ENCODE measurements at places on chromosomes 12 and 14.
A peak's percentile ranks its signal among the peaks of the same experiment; 100 is the strongest.

- DNase-seq = no peak
Measured at GRCh38 chr12:53122961-53123468, 19.7 kb downstream of the SOAT2 start.

DNA sequence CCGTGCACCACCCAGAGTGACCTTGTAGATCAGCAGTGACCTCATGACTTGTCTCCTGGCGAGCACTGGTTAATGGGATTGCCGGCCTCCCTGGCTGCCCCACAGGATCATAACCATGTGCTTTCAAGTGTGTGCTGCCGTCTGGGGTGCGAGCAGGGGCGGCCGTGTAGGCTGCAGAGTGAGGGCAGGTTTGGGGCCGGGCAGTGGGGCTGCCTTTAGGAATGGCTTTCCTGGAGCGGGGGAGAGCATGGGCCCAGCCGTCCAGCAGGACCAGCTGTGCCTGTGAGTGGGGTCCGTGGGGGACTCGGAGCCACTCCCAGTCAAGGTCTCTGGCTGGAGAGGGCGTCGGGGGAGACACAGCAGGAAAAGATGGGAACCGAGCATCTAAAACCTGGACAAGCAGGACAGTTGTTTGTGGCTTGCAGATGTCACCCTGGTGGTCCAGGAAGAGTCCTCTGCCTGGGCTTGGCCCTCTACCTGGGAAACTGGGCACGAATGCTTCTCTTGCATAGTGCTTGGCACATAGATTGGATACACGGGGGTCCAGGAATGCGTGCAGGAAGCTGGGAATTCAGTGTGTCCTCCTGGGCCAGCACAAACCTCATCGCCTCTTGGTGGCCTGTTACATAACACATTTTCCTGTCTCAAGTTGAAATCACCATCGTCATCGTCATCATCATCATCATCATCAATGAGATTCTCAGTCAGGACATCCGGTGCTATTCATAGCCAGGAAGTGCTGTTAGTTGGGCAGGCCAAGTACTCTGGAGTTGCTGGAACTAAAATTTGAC is 96.0 kb downstream of the ADGRD1 start:
- DNase-seq = no peak

DNA sequence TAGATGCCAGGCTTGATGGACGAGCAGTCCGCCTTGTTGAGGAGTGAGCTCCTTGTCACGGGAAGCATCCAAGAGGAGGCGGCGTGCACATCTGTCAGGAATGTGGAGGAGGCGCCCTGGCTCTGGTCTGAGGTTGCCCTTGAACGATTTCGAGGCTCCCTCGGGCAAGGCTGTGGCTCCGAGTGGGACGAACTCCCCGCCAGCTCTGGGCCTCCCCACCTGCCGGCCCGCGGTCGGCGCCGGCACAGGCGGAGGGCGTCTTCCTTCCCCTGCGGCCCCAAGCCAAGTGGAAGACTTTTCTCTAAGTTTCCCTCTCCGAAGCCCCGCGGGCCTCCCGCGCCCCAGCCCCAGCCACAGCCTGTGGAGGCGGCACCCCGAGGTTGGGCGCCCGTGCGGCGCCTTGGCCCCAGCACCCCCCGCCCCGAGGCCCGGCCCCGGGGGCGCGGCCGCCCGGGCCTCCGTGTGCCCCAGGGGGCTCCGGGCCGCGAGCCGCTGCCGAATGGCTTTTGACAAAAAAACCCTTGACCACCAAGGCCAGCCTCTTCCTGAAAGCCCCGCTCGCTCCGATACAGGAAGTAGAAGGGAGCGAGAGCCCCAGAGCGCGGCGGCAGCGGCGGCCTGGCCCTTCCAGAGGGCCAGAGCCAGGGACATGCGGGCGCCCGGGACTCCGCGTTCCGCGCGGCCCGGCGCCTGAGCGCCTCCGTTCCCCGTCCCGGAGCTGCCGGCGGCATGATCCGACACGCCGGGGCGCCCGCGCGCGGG is at the start of gene RIN3:
RIN3 (plus strand) TSS at position 578 of the 762 bp plus-strand sequence; CDS start at position 730, 152 bp downstream.
- DNase-seq = no peak

GRCh38 chr14:52129721-52130120 is 60.9 kb upstream of the NID2 start:
- DNase-seq = no peak

DNA sequence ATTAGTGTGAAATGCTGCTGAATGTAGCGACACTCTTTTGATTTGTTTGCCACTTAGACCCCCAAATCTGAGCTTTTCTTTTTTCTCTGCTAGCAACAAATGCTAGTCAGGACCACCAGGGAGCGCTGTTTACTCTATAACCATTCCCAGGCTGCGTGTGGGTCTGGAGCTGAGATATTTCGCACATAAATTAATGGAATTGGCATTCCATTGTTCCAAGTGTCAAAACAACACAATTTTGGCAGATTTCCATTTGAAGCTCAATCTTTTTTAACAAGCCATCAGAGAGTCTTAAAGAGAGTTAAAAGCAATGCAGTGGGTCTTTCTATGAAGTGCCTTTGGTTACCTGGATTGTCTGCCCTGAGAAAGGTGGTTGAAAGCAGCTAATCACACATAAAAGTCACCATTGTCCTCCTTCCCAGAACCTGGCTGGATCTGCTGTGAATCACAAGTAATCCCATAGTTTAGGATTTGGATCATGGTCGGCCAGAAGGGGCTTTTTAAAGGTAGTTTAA is 7.4 kb upstream of the TMEM132C start:
- DNase-seq = no peak

GRCh38 chr12:106753526-106753925 is 21.0 kb upstream of the RIC8B start:
- DNase-seq = peak; percentile 27

DNA sequence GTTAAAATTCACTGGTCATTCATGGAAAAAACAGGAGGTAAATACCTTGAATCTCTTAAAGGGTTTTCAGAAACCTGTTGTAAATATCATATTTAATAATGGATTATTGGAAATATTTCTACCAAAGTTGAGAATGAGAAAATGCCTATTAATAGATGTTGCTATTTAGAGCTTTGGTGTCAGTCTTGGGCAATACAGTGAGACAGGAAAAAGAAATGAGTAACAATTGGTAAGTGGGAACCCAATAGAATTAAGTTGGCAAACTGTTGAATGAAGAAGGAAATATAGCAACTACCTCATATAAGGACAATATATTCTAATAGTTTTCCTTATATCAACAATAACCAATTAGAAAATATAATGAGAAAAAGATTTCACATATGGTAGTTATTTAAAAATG is 78.0 kb downstream of the ATF7IP start:
- DNase-seq = no peak

- DNase-seq = no peak
Measured at GRCh38 chr14:105051182-105052109, 13.8 kb downstream of the GPR132 start.

DNA sequence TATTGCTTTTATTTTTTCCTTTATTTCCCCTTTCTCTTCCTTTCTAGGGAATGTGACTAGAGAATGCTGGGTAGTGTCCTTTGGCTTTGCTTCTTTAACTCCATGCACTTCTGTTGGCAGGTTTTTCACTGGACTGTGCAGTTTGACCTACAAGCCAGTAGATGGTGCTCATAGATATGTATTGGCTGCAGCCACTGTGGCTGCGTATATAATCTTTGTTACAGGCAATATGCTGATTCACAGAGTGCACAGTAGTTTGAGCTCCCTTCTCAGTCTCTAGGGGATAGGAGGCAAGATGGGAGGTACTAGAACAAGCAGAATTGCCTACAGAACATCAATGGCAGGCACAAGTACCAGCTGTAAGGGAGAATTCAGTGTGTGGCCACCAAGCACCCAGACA is 503.5 kb downstream of the LRFN5 start:
- no peak for DNase-seq

GRCh38 chr14:54805445-54806322 is 96.9 kb downstream of the GCH1 start:
- peak; percentile 58 for DNase-seq

- no peak for DNase-seq
Measured at GRCh38 chr12:4112734-4113325, 160.7 kb upstream of the CCND2 start.

DNA sequence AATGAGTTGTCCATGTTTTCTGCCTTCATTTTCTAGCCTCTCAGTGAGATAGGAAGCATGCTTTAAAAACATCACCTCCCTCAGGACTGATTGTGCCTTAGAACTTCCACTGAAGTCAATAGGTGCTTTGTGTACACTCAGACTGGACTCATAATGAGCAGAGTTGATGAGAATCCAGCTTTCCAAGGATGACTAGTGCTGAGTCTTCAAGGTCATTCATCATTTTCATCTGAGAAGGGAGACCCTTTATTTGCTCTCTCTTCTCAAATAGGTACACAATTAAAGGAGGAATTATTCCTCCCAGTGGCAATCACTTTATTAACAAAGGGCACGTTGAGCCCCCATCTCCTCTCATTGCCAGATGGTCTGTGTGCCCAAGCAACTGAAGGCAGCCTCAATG is 210.9 kb upstream of the PRKD1 start:
- no peak for DNase-seq

GRCh38 chr14:82070040-82070439 is 536.4 kb upstream of the SEL1L start:
- no peak for DNase-seq

GRCh38 chr14:73714656-73715081 is 485 bp upstream of the PNMA1 start:
- no peak for DNase-seq

- DNase-seq = no peak
Measured at GRCh38 chr12:6833189-6833890, 5.1 kb downstream of the P3H3 start.

DNA sequence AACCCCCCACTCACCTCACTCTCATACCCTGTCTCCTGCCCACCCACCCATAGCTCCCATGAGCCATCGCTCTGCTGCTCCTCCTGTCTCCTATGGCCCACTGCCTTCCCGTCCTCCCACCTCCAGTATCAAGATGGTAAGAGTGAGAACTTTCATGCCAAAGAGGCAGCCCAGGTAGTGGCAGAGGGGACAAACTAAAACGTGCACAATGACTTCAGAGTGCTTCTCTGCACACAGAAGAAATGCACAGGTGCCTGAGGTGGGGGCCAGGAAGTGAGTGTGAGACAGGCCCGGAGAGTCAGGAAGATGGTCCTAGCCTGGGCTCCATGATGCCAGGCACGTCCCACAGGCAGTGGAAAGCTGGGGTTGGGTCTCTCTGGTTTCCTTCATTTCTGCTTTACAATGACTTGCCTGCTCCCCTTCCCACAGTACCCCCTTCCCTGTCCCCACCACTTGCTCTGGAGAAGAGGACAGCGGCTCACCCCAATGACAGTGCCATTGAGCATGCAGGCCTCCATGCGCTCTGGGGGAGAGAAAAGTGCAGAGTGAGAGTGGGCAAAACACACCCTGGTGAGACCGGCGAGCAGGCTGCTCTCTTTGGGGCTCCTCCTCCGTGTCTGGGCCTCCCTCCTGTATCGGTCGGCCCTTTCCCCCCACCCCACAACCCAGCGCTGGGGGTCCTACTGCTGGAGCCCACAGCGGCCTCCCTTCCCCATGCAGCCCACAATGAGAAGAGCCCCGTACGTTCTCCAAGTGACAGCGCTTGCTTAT is 22.8 kb upstream of the ANO2 start:
- no peak for DNase-seq

DNA sequence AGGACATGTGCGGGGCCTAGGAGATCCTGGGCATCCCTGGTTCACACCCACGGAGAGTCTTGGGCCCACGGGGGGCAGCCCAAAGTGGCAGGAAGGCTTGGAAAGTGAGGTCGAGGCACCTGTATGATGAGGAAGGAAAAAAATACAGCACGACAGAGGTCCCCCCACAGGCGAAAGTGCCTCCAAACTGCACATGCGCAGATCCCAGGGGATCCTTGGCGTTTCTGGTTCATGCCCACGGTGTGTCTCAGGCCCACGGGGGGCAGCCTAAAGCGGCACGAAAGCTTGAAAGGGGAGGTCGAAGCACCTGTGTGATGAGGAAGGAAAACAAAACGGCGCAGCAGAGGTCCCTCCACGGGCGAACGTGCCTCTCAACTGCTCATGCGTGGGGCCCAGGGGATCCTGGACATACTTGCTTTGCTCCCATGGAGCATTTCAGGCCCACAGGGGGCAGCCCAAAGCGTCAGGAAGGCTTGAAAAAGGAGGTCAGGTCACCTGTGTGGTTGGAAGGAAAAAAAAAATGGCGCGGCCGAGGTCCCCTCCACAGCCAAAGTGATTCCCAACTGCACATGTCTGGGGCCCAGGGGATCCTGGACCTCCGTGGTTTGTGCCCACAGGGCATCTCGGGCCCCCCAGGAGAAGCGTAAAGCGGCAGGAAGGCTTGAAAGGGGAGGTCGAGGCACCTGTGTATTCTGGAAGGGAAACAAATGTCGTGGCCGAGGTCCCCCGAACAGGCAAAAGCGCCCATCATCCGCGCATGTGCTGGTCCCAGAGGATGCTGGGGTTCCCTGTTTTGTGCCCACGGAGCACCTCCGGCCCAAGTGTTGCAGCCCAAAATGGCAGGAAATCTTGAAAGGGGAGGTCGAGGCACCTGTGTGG is 582.6 kb downstream of the ALG10 start:
- DNase-seq = no peak

DNA sequence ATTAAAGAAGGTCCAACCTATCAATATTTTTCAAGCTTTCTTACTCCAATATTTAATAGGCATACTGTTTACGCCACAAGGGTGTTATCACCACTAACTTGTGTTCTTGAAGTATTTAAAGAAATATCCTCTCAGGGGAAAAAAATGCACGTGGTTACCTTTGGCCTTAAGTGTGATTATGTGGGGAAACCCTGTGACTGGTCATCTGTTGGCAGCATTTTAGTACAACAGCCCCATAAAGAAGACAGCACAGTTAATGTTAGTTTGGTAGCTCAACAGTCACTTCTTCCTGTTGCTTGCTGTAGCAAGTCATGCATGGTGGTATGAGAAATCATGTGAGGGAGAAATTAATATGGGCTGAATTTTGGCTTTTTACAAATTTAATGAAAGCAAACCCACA is 1021.5 kb upstream of the TMEM132C start:
- DNase-seq = no peak

DNA sequence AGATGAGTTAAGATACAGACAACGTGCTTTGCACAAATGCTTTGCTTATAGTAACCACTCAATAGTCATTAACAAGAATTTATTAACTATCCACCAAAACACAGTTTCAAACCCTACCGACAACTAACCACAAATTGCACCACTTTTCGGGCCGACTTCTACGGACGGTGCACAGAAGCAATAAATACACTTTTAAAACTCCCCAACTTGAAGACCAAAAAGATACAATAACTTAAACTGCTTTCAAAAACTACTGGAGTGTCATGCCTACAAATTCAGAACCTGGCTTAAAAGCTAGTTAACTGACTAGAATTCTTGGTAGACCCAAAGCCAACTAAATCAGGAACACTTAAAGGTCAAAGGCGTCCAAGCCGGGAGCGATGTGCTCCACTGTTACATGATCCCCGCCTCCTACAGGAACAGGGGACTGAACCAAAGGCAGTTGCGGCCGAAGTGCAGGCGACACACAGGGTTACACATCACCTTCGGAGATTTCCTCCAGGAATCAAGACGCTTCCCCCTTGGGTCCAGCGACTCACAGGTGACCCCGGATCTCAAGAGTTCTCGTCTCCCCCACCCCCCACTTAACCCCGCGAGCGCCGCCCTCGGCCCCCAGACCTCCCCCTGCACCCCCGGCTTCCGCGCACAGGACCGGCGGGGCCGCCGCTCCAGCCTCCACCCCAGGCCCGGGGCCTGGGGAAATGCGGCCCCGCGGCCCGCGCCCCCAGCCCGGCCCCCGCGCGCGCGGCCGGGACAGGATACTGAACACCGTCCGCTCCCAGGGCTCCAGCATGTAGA is 507 bp downstream of the SPTSSA start:
- peak; percentile 15 for DNase-seq

GRCh38 chr14:44154874-44155273 is 352.2 kb downstream of the FSCB start:
- DNase-seq = no peak
